ENCODE measurements at places on chromosomes 4 and X.

DNA sequence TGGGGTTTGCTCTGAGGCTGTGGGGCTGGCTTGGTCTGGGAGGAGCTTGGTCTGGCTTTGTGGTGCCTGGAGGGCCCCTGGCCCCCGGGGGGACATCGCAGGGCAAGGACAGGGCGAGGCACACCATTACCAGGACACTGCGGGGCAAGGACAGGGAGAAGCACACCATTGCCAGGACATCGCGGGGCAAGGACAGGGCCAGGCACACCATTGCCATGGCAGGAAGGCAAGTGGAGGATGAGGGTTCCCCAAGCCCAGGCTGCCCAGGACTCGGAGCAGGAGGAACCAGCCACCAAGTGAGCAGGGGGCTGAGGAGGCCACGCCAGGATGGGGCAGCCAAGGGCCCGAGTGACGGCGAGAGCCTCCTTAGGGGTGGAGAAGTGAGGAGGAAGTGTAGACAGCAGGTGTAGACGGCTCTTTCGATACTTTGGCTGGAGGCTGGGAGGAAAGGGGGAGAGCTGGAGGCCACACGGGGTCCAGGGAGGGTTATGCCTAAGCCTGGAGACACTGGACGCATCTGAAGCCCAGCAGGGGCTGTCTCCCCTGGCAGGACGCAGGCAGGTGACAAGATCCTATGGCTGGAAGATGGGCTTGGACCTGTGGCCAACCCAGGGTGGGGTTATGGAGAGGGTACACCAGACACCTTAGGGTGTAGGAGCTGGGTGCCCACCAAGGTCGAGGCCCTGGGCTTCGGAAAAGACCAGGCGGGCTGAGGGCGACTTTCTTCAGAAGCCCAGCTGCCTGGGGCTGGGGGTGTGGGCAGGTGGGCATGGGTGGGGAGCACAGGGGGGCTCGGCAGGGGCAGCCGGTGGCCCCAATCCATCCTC lies 7.3 kb downstream of the NKX1-1 start:
- no peak for DNase-seq

DNA sequence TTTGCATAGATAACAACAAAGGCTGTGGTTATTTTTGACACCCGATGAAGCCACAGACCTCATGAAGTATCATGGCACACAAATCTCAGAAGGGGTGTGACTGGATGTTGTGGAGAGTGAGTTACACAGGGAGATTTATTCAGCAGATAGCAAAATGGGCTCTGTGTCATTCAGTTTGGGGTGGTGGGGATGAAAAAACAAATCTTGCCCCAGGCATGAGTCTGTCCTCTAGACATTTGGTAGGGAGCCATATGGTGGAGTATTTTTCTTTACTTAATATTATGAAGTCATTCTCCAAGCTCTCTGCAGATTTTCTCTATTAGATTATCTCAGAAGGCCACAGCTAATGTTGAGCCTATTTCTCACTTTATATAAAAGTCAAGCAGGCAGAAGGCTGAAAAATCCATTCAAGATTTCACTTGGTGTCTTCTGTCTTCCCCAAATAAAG lies 277.1 kb upstream of the TENM3 start:
- no peak for DNase-seq

GRCh38 chr4:16687845-16688244 lies 210.6 kb downstream of the LDB2 start:
- no peak for DNase-seq

DNA sequence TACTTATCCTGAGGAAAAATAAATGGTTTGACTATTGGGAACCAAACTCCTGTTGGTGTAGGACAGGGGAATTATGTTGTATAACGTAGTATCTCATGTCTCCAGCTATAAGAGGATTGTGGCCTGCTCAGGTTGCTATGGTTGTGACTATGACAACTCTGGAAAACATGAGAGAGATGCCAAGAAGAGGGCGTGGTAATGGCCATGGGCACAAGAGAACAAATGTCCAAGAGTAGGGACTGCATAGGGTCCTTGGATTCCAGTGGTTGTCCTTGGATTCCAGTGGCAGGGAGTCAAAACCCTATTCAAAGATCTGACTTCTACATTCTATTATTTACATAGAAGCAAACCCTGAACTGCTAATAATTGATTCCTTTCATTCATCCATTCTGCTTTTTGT lies 6.8 kb upstream of the MOB1B start:
- no peak for DNase-seq

GRCh38 chr4:52964011-52964410 lies 101.9 kb downstream of the RASL11B start:
- DNase-seq = no peak

DNA sequence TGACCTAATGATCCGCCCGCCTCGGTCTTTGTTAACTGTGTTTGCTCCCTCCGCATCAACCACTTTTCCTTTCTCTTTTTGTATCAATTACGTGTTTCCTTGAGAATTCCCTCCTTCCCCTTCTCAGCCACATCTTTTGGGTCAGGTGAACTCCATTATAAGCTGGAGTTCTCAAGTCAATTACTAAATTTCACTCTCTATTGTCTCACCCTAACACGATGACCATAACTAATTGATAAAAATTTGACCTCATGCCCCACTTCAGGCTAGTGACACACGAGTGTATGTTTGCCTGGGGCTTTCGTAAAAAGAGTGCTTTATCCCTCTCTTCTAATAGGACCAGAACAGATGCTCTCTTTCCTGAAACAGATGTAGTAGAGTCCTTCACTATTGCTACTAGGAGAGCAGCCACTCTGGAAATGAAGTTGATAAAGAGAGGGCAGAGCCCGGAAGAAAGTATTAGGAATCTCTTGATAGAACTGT lies 403.6 kb upstream of the ANXA10 start:
- DNase-seq = no peak

DNA sequence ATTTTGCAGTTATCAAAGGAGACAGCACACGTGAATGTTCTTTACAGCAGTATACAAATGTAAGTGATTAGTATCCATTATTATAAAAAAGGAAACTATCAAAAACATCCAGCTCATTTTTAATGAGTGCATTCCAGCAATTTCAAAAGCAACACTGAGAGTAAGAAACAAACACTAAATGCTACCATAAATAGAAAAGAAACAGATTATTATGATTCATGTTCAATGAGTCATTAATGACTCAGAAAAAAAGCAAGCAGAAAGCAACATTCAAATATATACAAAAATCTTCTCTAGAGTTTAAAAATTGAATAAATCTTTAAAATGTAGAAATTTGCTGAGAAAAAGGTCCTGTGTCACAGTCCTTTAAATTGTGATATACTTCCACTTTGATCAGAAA lies 346.5 kb upstream of the FMR1 start:
- DNase-seq = no peak

DNA sequence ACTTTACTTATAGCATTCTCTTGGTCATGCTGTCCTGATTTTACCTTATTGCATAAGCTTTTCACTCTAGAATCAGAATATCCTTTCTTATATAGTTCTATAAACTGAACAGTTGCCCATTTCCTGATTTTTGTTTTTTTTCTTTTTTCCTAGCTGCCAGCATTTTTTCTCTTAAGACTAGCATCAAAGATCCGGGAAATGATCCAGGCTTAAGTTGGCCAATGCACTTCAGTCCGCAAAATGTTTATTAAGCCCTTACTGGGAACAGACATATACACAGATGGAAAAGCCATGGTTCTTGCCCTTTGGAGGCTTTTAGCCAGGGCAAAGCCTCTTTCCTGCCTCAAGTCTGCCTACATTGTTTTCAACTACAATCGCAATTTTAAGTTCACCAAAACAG lies 10.1 kb upstream of the BMP2K start:
- no peak for DNase-seq

DNA sequence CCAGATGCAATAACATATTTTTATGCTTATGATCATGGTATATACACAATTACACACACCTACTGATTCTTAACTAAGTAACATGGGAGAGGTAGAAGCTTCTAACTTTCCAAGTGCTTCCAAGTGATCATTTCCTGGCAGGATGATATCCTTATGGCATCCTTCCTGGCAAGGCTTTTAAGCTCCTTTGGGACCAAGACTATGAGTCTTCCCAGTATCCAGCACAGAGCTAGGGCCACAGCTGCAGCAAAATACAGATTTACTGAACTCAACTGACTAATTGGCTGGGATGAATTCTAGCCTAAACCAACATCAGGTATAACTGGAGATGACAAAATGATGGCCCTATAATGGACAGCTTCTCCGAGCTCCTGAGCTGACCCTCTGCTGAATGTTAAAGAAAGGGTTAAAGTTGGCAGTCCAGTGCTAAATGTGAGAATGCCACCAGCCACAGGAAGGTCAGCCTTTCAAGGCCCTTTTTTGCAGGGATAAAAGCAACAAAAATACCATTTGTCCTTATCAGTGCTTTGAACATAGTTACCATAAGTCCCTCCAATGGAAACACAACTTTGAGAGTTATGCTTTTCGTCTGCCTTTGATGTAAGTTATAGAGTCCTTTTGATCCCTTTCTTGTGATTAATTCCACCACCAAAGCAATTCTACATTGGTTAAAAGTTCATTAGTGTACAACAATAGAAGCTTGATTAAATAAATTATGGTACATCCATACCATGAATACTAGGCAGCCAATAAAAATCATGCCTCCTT lies 73.4 kb downstream of the MGST2 start:
- DNase-seq = no peak

DNA sequence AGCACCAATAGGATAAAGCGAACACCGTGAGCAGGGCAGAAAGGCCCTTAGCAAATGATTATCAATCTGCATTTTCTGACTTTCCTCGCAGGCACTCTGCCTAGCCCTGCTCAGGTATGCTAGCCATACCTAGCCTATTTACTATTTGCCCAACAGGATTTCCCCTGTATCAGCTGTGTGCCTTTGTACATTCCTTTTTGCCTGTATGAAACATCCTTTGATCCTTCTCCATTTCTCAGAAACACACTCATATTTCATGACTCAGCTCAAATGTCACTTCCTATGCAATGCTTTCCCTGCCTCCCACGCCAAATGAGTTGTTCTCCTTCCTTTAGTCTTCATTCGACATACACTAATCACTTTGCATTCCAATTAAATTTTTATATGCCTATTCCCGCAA lies 37.2 kb downstream of the PCDH7 start:
- DNase-seq = no peak

- no peak for DNase-seq
Measured at GRCh38 chr4:71074452-71075299, 81.2 kb downstream of the DCK start.

GRCh38 chrX:68533656-68534055 lies 34.8 kb downstream of the YIPF6 start:
- DNase-seq = no peak

DNA sequence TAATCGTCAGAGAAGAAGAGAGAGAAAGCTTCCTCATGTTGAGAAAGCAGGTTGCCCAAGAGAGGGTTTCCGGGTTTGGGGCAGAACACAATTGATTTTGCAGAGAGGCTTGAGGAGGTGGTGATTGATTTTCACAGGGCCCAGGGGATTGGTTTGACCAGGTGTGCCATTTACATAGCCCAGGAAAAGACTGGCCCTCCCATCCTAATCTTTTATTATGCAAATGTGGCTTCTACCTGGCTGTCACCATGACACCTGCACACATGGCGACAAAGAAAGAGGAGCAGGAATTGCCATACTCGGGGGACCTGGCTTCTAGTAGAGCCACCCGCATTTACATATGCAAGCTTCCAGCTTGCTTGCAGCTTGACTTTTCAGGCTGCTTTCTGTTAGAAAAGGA lies 405.3 kb downstream of the PPP4R3C start:
- DNase-seq = no peak

GRCh38 chr4:153523164-153523796 lies 57.1 kb downstream of the TMEM131L start:
- no peak for DNase-seq

- no peak for DNase-seq
Measured at GRCh38 chrX:107712231-107713202, 63.1 kb downstream of the TSC22D3 start.

DNA sequence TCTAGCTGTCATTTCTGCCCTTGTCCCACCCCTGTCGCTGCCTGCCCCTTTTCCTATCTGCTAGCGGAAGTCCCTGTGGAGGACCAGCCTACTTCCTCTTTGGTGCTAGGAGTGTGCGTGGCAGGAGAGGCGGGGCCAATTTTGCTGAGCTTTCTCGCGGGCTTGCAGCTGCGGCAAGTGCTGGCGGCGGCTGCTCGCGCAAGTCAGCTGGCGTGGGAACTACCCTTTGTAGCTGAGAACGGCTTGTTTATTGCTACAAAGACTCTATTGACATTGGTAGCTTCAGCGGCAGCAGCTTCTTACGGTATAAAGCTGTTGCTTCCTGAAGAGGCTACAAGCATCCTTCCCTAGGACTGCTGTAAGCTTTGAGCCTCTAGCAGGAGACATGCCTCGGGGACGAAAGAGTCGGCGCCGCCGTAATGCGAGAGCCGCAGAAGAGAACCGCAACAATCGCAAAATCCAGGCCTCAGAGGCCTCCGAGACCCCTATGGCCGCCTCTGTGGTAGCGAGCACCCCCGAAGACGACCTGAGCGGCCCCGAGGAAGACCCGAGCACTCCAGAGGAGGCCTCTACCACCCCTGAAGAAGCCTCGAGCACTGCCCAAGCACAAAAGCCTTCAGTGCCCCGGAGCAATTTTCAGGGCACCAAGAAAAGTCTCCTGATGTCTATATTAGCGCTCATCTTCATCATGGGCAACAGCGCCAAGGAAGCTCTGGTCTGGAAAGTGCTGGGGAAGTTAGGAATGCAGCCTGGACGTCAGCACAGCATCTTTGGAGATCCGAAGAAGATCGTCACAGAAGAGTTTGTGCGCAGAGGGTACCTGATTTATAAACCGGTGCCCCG lies at the start of gene MAGEH1:
MAGEH1 (plus strand) TSS at position 138 of the 843 bp plus-strand sequence; CDS start at position 386, 248 bp downstream.
- DNase-seq = peak; percentile 18

DNA sequence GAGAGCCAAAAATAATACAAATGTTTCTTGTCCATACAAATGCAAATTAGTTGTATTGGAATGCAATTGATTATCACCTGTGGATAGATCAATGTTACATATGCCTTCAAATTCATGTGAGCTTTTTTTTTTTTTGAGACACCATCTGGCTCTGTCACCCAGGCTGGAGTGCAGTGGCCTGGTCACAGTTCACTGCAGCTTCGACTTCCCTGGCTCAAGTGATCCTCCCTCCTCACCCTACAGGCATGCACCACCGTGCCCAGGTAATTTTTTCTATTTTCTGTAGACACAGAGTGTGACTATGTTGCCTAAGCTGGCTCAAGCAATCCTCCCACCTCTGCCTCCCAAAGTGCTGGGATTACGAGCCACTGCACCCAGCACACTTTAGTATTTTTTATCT lies 38.6 kb upstream of the TMEM184C start:
- no peak for DNase-seq

- no peak for DNase-seq
Measured at GRCh38 chr4:6450709-6451108, 21.7 kb downstream of the PPP2R2C start.

DNA sequence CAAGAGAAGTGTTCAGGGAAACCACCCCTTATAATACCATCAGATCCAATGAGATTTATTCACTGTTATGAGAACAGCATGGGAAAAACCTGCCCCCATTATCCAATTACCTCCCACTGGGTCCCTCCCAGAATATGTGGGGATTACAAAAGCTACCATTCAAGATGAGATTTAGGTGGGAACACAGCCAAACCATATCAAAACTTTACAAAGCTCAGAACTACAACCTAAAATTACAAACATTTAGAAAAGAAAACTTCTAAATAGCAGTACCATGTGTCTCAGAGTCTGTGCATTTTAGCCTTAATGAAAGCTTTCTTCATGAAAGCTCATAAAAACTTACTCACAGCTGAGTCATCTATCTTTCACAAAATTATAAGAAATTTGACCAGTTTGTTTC lies 1442.8 kb upstream of the PCDH7 start:
- DNase-seq = no peak

GRCh38 chrX:1307626-1308340 lies 28.8 kb upstream of the IL3RA start:
- no peak for DNase-seq

- DNase-seq = no peak
Measured at GRCh38 chr4:155539746-155540145, 126.9 kb upstream of the GUCY1A1 start.
